ENCODE measurements at places on chromosomes 7 and 10.
A peak's percentile ranks its signal among the peaks of the same experiment; 100 is the strongest.

- no peak for DNase-seq
Measured at GRCh38 chr10:11170993-11171851, 153.6 kb downstream of the CELF2 start.

DNA sequence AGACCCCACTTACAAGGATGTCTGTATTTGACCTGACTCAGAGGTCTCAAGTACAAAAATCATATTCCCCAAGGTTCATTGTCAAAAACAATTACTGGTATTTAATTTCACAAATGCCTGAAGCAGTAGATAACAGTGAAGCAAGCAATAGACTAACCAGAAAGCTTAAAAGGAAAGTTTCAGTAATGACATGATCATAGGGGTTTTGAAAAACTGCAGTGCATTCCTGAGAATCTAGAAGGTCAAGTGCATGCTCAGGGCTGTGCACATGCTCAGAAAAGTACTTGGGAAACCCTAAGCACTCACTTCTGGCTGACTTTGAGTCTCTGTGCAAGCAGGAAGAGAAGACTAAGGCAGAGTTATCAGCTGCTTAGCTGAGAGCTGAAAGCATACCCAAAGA, 27.1 kb downstream of the RASGEF1A start:
- DNase-seq: no peak

- peak; percentile 46 for DNase-seq
Measured at GRCh38 chr7:43768201-43768886, 9.9 kb downstream of the BLVRA start.

DNA sequence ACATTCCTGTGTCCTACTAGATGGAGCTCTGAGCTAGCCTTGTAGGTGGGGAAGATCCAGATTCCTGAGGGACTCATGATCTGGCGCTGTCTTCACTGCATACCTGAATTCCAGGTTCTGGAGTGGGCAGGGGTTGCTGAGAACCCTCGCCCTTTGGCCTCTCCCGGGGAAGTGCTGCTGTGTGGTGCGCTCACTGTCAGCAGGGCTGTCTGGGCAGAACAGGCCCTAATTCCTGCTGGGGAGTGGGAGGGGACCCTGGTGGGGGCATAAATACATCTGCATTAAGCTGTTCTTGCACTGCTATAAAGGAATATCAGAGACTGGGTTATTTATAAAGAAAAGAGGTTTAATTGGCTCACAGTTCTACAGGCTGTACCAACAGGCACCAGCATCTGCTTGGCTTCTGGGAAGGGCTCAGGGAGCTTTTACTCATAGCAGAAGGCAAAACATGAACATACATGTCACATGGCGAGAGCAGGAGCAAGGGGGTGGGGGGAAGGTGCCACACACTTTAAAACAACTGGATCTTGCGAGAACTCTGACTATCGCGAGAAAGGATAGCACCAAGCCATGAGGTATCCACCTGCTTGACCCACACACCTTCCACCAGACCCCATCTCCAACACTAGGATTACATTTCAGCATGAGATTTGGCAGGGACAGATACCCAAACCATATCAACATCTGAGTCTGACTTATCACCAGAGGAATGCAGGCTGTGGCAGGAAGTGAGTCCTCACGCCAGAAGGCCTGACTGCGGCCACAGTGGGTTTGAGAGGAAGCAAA, 115.0 kb downstream of the ADCY1 start:
- no peak for DNase-seq

DNA sequence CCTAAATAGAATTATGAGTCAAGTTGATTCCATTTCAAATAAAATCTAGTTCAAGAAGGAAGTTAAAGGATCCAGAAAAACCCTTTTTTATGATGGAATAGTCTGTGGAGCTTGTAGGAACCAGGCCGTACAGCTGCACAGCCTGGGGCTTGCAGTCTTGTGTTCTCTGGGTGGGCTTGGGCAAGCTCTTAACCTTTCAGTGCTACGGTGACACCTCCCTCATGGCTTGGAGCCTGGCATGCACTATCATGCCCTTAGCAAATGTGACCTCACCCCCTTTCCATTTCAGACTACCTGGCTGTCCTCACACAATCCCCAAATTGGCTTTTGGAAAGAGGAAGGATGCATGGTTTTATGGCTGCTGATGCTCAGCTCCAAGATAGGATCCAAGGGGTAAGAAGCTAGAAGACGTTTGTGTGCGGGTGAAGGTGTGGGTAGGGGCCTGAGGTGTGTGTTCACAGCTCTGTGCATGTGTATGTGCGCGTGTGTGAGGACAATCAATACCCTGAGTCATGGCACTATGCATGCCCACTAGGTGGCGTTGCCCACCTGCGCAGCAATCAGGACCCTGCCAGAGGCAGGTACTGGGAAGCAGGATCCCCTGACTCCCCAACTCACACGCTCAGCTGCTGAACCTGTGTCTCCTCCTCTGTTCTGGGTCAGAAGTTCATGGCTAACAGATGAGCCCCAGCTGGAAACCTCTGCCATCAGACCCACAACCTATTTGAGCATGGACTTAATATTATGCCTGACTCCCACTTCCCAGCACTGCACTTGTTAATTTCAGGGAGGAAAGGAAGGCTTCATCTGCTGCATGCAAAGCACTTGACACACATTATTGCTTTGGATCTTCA, 113.4 kb downstream of the PTPN20 start:
- DNase-seq: peak; percentile 41

DNA sequence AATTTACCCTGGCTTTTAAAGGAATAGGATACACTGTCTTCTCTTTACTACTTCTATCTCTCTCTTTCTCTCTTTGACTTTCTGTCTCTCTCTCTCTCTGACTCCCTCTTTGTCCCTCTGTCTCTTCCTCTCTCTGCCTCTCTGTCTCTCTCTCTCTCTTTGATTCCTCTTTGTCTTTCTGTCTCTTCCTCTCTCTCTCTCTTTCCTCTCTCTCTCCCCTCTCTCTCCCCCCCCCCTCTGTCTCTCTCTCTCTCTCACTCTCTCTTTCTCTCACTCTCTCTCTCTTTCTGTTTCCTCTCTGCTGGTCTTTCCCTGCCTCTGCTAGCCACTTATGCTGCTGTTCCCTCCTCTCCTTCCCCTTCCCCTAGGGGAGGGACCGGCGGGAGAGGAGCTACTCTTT, 149.0 kb downstream of the LYZL1 start:
- DNase-seq: no peak

DNA sequence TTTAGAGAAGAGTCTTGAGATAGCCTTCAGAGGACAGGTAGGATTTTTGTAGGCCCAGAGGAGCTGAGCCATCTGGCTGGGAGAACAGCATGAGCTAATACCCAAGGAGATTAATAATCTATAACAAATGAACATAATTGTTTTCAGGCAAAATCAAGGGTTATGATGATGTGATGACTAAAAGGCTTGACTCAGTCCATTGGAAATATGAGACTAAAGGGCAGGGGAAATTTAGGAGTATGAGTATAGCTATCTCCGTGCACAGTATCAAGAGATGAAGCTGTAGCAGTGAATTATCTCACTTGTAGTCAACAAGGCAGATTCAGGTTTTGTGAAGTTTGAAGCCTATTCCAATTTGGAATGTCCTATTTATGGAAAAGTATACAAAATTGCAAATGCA, 40.1 kb downstream of the CSTF2T start:
- DNase-seq: no peak

GRCh38 chr7:6117533-6117932, 86.4 kb downstream of the ANKRD61 start:
- no peak for DNase-seq

- no peak for DNase-seq
Measured at GRCh38 chr10:125209591-125210355, 49.4 kb upstream of the CTBP2 start.

DNA sequence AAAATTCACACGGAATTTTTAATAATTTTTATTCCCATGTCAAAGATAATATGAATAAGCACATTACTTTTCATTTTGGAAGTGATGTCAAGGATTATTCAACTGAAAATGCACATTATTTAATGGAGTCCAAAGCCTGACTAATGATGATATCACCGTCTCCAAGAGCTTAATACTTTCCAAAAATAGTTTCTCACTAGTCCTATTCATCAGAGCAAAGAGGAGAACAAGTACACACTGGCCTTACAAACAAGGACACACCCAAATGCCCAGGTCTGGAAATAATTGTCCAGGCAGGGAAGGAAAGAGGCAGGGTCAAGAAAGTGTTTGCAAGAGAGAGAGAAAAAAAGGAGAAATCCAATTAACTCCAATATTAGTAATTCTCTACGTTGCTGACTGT, 216.8 kb upstream of the CCDC6 start:
- DNase-seq: no peak

GRCh38 chr10:131626274-131626673, 274.5 kb upstream of the PPP2R2D start:
- no peak for DNase-seq

DNA sequence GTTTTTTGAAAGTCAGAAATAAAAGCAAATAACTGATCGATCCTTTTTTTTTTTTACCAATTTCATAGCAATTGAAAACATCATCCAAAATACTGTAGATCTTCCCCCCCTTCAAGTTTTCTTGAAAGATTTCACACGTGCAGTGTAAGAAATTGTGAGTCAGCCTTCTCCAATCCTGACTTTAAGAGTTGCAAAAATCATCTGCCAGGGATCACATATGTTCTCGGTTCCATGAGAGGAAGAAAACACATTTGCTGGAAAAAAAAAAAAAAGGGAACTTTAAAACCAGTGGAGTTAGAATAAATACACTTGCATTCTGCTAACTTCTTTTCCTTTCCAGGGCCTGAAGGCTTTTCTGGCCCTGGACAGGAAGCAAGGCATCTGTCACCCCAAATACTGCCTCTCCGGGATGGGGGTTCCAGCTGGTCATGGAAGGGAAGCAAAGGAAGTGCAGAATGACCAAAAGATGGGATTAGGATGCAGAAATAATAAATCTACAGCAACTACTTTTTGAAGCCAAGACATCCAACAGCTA, 198.4 kb upstream of the KIAA1217 start:
- DNase-seq: no peak

GRCh38 chr7:29965030-29965429, 24.6 kb downstream of the SCRN1 start:
- no peak for DNase-seq

DNA sequence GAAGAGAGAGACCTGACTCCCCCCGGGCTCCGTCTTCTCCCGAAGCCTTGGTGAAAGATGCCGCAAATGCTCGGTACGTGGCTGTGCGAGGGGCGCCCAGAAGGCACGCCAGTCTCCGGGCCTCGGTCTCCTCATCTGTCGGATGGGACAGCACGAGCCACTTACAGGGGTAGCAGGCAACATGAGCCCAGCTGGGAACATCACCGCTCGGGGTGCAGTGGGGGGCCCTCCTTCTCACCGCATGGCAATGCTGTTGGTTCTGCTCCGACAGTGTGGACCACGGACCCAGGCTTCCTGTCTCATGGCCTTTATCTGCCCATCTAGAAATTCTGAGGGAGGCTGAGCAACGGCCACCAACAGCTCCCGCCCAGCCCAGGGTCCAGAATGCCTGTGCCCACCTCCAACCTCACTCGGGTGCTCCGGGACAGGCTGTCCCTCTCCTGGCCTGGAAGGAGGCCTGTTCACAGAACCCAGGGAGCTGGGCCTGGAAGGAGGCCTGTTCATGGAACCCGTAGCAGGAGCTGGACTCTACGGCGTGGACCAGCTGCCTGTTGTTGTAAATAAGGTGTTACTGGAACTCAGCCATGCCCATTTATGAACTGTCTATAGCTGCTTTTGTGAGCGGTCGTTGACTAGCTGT, 15.8 kb downstream of the ADAP1 start:
- DNase-seq: no peak

DNA sequence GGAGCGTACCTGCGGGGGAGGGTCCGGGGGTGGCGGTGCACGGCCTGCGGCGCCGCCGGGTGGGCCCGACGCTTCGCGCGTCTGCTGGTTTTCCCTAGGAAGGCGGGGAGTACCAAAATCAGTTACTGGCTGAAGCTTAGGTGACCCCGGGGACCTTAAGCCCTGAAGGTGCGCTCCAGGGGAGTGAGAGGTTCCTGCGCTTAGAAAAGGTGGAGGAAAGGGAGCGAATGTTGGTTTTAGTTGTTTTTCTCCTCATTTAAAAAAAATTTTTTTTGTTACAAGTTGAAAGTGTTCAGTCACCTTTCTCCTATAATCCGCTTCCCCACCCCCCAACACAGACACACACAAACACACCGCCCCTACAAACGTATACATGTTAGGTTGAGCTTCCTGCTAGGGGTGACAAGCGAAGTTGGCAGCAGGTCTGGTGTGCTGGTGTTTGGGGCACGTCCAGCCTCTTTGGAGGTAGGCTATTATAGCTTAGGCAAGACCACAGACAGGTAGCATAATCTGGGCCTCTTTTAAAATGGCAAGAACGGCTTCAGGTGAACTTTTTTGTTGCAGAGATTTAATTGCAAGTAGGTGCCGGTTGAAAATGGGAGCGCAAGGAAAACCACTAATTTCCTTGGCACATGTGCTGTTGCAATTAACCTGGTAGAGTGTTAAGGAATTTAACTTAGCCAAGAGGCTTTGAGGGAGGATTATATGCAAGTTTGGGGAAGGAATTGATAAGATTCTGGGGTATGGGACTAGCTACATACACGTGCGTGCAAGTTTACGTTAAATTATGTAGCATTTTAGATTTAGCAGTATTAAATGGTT, 945 bp downstream of the ADD3 start:
- peak; percentile 29 for DNase-seq

GRCh38 chr7:31106303-31107105, 54.4 kb downstream of the ADCYAP1R1 start:
- no peak for DNase-seq

DNA sequence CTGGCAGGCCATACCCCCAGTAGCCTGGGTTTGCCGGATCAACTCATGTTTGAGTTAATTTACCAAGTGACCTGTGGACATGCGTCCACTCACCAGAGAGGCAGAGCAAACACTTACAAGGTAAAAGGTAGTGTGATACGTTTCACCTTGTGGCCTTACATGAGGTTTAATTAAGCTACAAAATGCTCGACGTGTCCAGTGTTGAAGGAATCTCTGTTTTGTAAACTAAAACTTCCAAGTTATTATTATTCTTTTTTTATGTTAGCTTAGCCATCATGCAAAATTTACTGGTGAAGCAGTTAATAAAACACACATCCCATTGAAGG, 42.9 kb downstream of the RGS10 start:
- no peak for DNase-seq

DNA sequence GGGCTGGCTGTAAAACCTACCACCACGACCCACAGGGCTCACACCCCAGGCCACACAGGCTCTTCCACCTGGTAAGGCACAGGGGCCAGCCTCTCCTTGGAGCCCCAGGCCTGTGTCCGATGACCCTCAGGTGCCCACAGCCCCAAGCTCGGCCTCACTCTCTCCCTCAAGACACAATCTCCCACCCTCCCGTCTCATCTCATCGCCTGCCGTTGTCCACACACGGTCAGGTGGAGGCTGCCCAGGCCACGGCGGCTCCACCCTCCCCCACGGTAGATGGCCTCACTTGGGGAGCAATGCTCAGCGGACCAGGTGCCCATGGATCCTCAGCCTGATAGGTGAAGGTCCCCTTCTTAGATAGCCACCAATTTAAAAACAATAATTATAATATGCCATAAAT, 8.7 kb upstream of the UTF1 start:
- DNase-seq: no peak

Data from SK-N-DZ (cell line).